ENCODE measurements at places on chromosomes 12 and 14.
A peak's percentile ranks its signal among the peaks of the same experiment; 100 is the strongest.

- DNase-seq: no peak
Measured at GRCh38 chr12:45613296-45613695, 116.2 kb upstream of the ARID2 start.

GRCh38 chr12:12612358-12612757 is 682 bp downstream of the CREBL2 start:
- peak; percentile 1 for DNase-seq

DNA sequence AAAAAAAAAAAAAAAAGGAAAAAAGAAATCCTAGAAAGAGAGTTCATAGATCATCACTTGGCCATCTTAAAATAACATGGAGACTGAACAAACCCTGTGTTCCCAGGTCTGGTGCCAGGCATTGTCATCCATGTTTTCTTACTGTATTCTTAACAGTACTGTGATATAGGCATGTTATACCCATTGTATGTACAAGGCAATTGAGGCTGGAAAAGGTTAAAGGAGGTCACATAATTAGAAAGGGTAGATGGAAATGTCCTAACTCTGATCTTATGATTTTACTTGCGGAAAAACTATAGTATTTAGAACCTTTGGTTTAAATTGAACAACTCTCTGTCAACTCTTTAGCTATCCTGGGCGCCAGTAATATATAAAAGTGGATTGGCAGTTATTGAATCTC is 478.2 kb upstream of the RGS6 start:
- DNase-seq: no peak

GRCh38 chr12:49748306-49748705 is 6.9 kb downstream of the TMBIM6 start:
- DNase-seq: no peak

GRCh38 chr12:119089380-119090013 is 89.2 kb upstream of the HSPB8 start:
- DNase-seq: no peak

- DNase-seq: no peak
Measured at GRCh38 chr12:27653661-27654060, 42.6 kb upstream of the REP15 start.

GRCh38 chr12:53816360-53817020 is 64.7 kb upstream of the CISTR start:
- DNase-seq: no peak

DNA sequence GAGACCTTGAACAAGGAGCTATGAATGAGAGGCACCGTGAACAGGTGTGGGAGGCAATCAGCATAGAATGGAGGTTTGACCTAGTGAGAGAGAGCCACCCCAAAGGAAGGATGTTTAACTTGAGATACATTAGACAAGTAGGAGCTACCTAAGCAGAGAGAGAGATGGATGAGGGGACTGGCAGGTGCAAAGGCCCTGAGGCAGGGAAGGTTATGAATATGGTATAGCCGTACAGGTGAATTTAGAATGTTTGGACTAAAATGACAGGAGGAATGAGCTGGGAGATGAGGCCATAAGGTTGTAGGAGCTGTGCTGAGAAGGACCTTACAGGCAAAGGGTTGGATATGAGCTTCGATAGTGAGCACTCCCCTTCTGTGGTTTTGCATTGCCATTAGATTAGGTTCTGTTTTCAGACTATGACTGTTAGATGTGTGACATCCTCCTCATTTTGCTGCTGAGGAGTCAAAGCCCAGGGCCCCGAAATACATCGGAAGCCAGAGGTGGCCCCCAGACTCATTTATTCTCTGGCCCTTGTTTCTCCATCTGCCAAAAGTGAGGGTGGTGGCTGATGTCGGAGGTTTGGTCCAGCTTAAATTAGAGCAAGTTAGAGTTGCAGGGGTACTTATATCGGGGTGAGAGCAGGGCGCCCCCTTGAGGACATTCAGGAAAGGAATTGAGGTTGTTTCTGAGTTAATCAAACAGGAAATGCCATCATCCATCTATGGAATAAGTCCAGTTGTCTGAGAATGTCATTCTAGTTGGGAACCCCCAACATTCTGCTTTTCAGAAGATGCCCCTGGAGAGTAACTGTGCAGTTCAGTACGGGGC is 29.4 kb downstream of the SLC24A4 start:
- no peak for DNase-seq

- DNase-seq: no peak
Measured at GRCh38 chr12:95774311-95775045, 16.1 kb downstream of the NTN4 start.

- DNase-seq: no peak
Measured at GRCh38 chr12:74393272-74393671, 144.4 kb upstream of the ATXN7L3B start.

DNA sequence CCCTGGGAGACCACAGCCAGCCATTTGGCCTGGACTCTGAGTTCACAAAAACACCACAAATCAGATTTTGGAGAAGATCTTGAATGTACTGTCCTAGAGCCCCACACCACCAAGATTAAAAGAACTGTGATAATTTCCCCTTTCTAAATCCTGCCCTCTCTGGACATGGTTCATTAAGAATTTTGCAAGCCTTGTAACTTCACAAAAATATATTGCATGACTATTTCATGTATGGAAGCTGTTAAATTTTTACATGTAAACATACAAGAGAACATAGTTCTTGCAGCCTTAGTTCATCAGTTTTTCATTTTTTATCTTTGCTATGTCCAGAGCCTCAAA is 97.0 kb downstream of the SCARB1 start:
- no peak for DNase-seq

DNA sequence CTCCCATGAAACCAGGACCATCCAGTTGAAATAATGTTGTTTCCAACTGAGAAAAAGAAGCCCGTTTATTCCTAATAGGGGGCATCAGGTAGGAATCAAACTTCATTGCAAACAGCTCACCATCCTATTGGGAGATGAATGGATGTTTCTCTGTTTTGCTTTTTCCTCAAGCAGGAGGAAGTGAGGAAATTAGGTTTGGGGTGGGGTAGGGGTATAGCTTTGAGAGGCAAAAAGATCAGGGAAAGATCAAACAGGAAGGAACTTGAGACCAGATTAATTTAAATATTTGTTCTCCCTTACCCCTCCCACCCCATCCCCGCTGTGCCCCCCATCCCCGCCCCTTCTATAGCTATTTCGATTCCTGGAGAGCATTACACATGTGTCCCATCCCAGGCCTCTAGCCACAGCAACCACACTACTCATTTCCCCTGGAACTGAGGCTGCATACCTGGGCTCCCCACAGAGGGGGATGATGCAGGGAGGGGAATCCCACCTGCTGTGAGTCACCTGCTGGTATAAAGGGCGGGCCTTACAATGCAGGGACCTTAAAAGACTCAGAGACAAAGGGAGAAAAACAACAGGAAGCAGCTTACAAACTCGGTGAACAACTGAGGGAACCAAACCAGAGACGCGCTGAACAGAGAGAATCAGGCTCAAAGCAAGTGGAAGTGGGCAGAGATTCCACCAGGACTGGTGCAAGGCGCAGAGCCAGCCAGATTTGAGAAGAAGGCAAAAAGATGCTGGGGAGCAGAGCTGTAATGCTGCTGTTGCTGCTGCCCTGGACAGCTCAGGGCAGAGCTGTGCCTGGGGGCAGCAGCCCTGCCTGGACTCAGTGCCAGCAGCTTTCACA is at the start of gene IL23A:
TSS of gene IL23A (plus strand) at position 577 of the 850 bp plus-strand sequence. CDS start at position 738, 161 bp downstream.
- DNase-seq: peak; percentile 31

DNA sequence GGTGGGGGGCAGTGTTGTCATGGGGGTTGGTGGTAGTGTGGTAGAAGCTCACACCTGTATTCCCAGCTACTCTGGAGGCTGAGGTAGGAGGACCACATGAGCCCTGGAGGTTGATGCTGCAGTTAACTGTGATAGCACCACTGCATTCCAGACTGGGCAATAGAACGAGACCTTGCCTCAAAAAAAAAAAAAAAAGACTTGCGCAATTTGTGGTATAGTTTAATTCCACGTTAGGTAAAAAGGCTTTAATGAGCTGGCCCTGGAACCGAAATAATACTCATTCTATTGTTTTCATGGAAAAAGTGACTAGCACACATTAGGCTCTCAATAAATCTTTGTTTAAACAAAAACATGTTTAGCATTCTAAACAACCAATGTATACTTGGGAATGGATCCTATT is 25.4 kb upstream of the NAP1L1 start:
- DNase-seq: no peak

GRCh38 chr12:68263366-68263765 is 10.0 kb upstream of the IL22 start:
- DNase-seq: no peak

DNA sequence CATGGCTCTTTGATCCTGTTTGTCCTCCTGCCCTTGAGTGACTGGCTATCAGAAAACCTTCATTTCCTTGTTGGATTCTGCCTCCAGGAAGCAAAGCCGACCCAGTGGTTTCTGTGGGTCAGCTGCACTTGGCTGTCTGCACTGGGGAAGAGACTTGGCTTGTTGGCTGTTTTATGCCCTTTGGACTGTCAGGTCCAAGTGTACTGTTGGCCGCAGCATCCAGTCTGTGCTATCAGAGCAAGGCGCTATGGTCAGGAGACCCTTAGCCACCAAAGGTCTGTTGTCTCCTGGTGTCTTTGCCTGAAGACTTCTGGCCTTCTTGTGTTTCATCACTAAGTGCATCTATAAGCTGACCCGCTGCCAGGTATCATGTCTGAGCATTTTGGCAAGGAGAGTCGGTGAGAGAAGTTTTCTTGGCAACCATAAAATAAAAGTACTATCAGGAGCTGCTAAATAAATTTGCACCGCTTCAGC is 177.4 kb upstream of the HIF1A start:
- no peak for DNase-seq

DNA sequence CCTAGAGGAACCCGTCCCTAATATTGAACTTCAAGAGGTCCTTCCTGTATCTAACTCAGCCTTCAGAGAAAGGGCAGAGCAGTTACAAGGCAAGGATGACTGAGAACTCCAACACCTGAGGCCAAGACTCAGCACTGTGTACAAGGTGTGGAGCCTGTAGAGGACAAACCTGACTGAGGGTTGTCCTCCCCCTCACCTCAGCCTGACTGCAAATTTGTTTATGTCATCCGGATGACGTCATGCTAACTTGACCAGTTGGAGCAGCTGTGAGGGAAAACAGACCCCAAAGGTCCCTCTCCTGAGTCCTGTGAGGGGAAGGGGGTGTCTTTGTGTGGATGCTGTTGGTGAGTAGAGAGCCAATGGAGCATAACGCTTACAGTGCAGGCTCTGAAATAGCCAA is 4.3 kb downstream of the CRACR2A start:
- DNase-seq: no peak

GRCh38 chr12:49907352-49907751 is 3.7 kb upstream of the FAIM2 start:
- no peak for DNase-seq

DNA sequence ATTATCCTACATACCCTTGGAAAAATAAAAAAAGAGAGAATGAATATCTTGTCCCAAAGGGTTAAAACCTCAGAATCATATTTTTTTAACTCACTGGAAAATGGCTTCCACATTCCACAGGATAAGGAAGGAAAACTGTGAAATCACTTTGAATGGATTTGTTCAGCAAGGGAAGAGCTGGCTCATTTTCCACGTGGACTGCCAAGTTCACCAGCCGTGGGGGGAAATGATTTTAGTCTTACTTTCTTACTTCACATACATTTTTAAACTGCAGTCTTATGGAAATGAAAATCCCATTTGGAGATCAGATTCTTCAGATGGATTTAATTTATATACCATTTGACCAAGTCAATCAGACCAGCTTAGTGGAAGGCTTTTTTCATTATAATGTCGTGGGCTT is 29.9 kb upstream of the AEBP2 start:
- DNase-seq: no peak

DNA sequence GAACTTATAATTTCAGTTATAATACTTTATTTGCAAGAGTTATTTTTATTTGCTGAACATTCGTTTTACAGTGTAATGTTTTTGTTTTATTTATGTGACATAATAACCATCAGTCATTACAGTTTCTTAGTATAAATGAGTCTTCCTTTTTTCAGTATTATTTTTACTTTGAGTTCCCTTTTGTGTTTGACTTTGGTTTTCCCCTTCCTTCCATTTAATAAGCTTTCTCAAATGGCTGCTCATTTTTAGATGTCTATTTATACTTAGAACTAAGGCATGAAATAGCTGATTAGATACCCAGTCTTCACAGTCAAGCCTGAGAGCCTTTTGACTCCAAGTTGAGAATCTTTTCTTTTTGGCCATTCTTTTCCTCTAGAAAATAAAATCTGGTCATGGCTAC is 404.5 kb downstream of the LRFN5 start:
- no peak for DNase-seq

GRCh38 chr14:106564058-106564643 is 1037.8 kb downstream of the TMEM121 start:
- no peak for DNase-seq

GRCh38 chr12:43145481-43145880 is 406.5 kb downstream of the ADAMTS20 start:
- DNase-seq: no peak

- no peak for DNase-seq
Measured at GRCh38 chr14:23153851-23154796, 29.3 kb downstream of the SLC7A8 start.

GRCh38 chr12:6235906-6236640 is 35.9 kb downstream of the CD9 start:
- DNase-seq: no peak

Measured in NCI-H510A (cell line).